ENCODE measurements at places on chromosomes 5 and 9. TPM values are rescaled to one million over a fixed set of nuclear protein-coding genes. Genes with fewer than 3 reads are reported as not detected.

Gene SPRY4
- 3.4 TPM for total RNA-seq

Gene ECPAS
- 131 TPM for total RNA-seq

Gene PDE6A
- total RNA-seq, result 0.10 TPM

Gene LYSMD3
- 24.5 TPM for total RNA-seq

Gene ZFP62
- total RNA-seq, result 37.1 TPM

Gene ZCCHC9
- total RNA-seq, result 26.0 TPM

Gene RNF183
- 0.80 TPM for total RNA-seq

Gene NRARP
- 0.55 TPM for total RNA-seq

Gene CA9
- total RNA-seq, result 6.9 TPM

Gene INPP5E
- 4.3 TPM for total RNA-seq

Gene PCDHGA7
- total RNA-seq, result 2.3 TPM

Gene ACER2
- 13.4 TPM for total RNA-seq

Gene DMRT2
- not detected for total RNA-seq

Gene GPR151
- not detected for total RNA-seq

Gene CTXN3
- not detected for total RNA-seq

Gene TRPM6
- total RNA-seq, result 0.15 TPM

Gene GZMA
- not detected for total RNA-seq

Gene ANKRD34B
- 4.4 TPM for total RNA-seq

Gene TNFSF8
- not detected for total RNA-seq

Gene PRR16
- 0.35 TPM for total RNA-seq

Gene TAL2
- total RNA-seq, result not detected

Gene FOXD4L4
- total RNA-seq, result 0.20 TPM

Gene IL9
- not detected for total RNA-seq

Gene PCDHB14
- 3.5 TPM for total RNA-seq

Gene LCN2
- 38.2 TPM for total RNA-seq

Gene NLN
- total RNA-seq, result 67.6 TPM

Gene TMEFF1
- 4.3 TPM for total RNA-seq

Gene PRDM12
- not detected for total RNA-seq

Gene GADD45G
- total RNA-seq, result 0.20 TPM

Gene ALDH1A1
- total RNA-seq, result 164 TPM

Gene SYK
- 11.8 TPM for total RNA-seq

Gene FOXD4
- not detected for total RNA-seq

Gene SURF1
- 18.6 TPM for total RNA-seq

Gene TRIP13
- 4.3 TPM for total RNA-seq

Gene ADGRV1
- total RNA-seq, result 0.35 TPM

Gene PCDHGC3
- total RNA-seq, result 11.8 TPM

Gene OBP2B
- not detected for total RNA-seq

Gene TLX3
- 0.35 TPM for total RNA-seq

Gene C7
- not detected for total RNA-seq

Gene IRX2
- 6.1 TPM for total RNA-seq

Gene NREP
- total RNA-seq, result 85.8 TPM

Gene INSL4
- not detected for total RNA-seq

Gene UGT3A2
- 1.9 TPM for total RNA-seq

Gene CAVIN4
- total RNA-seq, result 0.69 TPM

Gene TAF11L10
- total RNA-seq, result not detected

Gene GOLPH3
- 110 TPM for total RNA-seq

Gene NOTCH1
- total RNA-seq, result 47.5 TPM

Gene PCDHGA11
- 1.4 TPM for total RNA-seq

Gene MEGF10
- not detected for total RNA-seq

Gene HRCT1
- 0.45 TPM for total RNA-seq

Gene STING1
- total RNA-seq, result 12.4 TPM

Data from renal cortical epithelial cell (primary cell).